ENCODE measurements at places on chromosomes 2 and 18.

GRCh38 chr2:226813148-226813701 is 13.6 kb upstream of the IRS1 start:
- peak; percentile 75 for DNase-seq

- DNase-seq: no peak
These were observed 266.9 kb upstream of the GULP1 start for GRCh38 chr2:188024811-188025210.

DNA sequence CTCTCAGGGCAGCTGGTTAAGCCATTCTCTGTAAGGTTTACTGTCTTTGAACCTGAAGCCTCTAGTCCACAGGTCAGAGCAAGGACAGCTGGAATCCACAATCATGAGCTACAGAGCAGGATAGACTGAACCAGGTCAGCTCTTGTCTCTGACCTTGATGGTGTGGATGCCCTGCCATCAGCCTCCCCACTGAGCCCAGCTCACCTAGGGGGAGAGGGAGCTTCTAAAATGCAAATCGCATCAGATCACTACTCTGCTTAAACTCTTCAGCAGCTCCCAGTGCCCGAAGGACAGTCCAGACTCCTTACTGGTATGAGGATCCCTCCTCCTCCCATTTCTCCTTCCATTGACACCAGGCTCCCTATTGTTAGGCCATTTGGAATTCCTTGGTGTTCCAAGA is 255.3 kb upstream of the CCDC68 start:
- DNase-seq: no peak

- no peak for DNase-seq
These were observed 103.9 kb downstream of the FHOD3 start for GRCh38 chr18:36401462-36401861.

Measured in NCI-H82 (cell line).